RWPE2 (cell line): ENCODE measurements at places on chromosomes 7 and 10.

- no peak for DNase-seq
Observed at GRCh38 chr7:121696954-121697353, 176.0 kb upstream of the PTPRZ1 start.

- DNase-seq = no peak
Observed at GRCh38 chr7:1742555-1743303, 72.7 kb downstream of the ELFN1 start.

GRCh38 chr10:88383276-88383675, 199.8 kb downstream of the RNLS start:
- no peak for DNase-seq

DNA sequence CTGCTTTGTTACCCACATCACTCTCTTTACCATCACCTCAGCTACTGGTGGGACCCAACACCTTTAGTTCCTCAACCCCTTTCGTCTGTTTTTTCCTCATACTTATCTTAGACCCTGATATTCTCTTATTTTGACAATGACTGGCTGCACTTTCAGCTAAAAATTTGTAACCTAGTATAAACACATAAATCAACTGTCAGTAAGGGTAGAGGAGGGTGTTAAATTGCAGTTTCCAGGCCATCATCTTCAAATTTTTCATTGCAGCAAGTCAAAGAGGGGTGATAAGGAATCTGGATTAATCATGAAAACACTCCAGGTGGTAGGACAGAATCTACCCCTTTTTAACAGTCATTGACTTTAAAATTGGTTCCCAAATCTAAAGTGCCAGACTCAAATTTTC, 27.9 kb downstream of the SEMA3D start:
- DNase-seq = no peak

- DNase-seq = no peak
Observed at GRCh38 chr10:125084614-125085257, 75.6 kb downstream of the CTBP2 start.

GRCh38 chr7:87735360-87735759, 107.2 kb downstream of the RUNDC3B start:
- no peak for DNase-seq

DNA sequence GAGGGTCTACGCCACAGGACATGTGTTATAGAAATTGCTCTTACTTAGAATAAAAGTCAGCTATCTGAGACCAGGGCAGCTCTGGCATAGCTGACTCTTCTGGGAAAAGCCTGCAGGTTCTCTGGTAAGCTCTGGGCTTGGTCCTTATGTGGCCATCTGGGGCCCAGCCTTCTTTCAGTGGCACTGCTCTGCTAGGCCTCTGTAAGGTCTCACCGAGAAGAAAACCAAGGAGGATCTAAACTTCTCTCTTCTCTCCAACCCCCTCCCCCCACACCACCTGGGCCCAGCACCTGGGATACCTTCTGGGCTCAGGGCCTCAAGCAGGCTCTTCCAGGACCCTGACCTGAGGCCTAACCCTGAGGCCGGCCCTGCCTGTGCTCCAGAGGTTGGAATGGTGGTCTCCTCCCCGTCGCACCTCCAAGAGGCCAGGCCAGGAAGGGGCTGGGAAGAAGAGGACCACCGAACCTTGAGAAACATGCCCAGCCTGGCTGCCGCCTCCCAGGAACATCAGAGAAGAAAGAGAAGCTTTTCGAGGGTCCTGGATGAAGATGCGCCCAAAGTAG, 323.6 kb downstream of the GFRA1 start:
- no peak for DNase-seq

DNA sequence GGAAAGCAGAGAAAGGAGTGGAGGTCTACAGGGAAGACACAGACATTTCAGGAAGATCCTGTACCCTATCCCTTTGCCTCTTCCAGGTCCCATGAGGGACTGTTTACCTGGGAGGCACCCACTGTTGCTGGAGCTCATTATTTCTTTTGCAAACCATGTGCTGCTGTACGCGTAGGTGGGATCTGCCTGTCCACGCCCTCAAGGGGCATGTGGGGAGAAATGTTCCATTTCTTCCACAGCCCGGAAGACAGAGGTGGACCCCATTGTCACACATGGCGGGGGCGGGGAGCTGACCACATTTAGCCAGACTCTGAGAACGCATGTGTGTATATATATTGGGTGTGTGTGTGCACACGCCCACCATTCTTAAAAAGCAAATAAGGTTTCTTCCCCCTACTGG, 2.0 kb downstream of the PLXNA4 start:
- no peak for DNase-seq

DNA sequence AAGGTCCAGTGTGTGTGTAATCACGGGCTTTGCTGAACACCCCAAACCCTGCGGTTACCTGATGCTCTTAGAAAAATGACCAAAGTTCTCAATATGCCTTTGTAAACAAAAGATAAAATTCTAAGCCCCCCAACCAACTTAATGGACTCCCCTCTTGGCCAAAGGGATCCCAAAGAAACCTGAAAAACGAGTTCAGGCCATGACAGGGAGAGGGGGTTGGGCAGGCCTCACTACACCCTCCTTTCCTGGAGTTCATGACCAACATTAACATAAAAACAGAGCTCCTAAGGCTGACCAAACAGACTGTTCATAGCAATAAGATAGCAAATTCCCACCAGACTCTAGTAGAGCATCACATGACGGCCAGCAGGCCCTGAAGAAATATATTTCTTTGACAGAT, 3.0 kb upstream of the VIPR2 start:
- no peak for DNase-seq

- no peak for DNase-seq
Observed at GRCh38 chr7:782718-783449, 49.4 kb upstream of the SUN1 start.

DNA sequence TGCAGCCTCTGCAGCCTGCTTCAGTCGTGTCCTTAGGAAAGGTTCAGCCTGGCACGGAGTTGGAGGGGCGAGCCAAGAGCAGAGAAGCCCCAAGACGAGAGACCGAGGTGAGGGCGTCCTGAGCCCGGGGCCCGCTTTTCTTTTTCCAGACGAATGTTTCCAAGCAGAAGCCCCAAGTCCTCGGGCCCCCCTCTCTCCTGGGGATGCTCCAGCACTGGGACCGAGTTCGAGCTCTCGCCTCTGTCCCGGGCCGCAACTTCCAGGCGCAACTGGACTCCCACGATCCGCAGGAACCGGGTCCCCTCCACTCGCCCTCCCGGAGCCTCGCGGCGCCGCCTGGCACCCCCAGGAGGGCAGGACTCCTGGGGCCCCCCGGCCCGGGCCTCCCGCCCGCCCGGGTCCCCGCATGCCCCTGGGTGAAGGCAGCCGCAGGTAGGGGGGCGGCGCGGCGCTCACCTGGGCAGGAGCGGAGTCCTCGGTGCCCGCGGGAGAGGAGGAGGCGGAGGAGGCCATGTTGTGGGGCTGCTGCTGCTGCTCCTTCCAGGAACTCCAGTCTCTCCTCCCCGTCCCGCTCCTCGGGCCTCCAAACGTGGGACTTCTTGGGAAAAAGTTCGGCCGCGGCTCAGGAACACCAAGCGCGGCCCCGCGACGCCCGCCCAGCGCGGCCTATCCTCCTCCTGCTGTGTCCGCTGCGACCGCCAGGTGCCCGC, 45.3 kb upstream of the CDK1 start:
- peak; percentile 72 for DNase-seq

DNA sequence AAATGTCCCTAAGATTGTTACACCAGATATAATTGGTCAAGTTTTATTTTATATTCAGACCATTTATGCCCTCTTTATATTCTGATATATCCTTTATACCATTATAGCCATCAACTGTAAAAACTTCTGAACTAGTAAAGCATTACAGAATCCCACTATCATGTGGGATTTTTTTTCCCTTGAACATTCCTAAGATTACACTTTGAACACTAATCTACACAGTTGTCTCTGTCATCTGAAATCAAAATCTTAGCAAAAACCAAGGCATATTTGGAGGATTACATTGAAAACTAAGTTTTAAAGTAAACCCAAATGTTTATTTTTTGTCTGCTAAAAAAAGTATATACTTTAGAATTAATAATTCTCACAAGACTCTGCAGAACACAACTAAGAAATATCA, 116.2 kb upstream of the GPR22 start:
- no peak for DNase-seq

DNA sequence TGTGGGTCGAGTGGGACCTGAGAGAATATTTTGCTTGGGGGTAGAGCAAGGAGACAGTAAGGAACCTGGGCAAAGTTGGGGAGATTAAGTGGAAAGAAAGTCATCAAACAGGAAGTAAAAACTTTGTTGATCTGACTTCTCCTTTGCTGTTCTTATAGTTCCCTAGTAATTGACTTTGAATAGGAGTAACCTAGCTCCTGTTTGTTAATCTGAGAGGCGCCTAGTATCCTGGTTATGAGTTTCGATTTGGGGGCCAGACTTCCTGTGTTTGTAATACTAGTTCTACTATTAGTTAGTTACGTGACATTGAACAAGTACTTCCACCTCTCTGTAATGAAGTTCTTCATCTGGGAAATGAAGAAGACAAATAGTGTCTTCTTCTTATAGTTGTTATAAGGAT, 99.1 kb downstream of the ZNF365 start:
- DNase-seq = no peak

DNA sequence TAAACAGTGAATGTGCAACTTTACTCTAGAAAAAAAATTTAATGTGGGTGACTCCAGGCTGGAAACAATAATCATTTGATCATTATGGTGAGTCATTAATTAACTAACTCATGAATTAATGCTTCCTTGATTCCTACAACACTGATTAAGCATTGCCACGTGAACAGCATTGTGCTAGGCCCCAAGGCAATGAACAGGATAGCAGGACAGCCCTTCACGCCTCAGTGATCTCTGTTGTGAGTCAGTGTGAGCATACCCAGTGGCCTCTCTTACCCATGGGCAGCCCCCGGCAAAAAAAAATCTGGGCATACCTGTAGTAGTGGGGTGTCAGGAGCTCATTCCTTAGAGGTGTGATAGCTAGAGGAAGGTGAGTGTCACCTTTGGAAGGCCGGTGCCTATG, 76.0 kb downstream of the DENND2A start:
- no peak for DNase-seq

DNA sequence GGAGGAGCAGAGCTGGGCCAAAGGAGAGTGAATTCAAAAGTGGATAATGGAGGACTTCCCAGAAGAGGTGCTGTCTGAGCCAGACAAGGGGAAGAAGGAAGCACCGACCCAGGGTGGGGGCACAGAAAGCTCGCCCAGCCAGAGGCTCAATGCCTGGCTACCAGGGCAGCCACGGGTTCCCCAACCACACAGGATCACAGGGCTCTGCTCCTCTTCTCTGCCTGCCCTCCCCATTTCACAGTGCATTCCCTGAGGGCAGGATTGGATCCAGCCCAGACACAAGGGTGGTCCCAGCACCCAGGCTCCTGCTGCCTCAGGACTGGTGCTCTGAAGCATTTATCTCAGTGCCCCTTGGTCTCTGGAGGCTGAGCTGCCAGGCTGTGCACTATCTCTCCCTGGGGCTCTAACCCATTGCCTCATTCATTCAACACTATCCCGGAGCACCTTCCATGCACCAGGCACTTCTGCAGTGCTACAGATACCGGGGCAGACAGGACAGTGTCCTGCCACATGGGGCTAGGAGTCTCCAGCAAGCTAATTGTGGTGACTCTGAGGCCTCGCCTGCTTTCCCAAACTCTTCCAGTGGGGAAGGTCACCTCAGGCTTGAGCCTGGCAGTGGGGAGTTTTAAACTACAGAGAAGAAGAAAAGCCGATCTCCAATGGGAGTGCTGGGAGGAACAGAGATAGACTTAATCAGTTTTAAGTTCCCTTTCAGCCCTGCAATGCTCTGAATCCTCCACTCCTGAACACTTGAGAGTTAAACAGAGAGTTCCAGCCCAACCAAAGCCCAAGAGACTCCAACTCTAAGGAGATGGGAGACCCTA, 201.8 kb upstream of the ZMIZ1 start:
- no peak for DNase-seq

- DNase-seq = no peak
Observed at GRCh38 chr10:46560952-46561351, 4.5 kb upstream of the GPRIN2 start.

- no peak for DNase-seq
Observed at GRCh38 chr10:101303087-101303703, 50.8 kb upstream of the BTRC start.

DNA sequence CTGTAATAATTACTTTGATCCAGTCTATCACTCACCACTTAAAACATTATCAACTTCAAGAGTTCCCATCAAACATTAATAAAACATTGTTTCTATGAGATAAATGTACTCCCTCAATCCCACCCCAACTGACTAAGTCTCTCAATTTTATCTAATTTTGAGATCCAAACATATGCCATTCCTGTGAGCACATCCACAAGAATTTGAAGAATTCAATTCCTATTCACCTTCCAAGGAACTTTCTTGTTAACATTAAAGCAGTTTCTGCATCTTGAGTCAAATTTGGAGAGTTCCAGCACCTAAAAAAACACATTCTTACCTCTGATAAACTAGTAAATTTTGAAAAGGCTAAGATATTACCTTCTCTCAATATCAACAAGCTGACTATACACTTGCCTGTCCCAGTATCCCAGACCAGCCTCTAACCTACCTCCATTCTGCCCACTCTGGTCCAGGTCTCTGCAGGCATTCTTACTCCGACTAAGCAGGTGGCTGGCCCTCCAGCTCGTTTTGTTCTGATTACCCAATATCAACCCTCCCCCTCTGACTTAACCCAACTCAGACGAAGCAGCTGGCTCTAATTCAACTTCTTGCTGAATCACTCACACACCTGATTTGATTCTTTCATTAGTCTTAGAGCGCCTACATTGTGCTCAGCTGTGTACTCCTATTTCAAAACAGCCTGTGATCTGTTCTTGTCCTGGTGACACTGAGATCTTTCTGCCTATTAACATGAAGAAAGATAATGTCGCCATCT, 275.2 kb downstream of the IPMK start:
- no peak for DNase-seq

GRCh38 chr7:130009848-130010688, 41.1 kb downstream of the ZC3HC1 start:
- DNase-seq = peak; percentile 88

GRCh38 chr10:112434988-112435619, 11.6 kb downstream of the ZDHHC6 start:
- DNase-seq = no peak

DNA sequence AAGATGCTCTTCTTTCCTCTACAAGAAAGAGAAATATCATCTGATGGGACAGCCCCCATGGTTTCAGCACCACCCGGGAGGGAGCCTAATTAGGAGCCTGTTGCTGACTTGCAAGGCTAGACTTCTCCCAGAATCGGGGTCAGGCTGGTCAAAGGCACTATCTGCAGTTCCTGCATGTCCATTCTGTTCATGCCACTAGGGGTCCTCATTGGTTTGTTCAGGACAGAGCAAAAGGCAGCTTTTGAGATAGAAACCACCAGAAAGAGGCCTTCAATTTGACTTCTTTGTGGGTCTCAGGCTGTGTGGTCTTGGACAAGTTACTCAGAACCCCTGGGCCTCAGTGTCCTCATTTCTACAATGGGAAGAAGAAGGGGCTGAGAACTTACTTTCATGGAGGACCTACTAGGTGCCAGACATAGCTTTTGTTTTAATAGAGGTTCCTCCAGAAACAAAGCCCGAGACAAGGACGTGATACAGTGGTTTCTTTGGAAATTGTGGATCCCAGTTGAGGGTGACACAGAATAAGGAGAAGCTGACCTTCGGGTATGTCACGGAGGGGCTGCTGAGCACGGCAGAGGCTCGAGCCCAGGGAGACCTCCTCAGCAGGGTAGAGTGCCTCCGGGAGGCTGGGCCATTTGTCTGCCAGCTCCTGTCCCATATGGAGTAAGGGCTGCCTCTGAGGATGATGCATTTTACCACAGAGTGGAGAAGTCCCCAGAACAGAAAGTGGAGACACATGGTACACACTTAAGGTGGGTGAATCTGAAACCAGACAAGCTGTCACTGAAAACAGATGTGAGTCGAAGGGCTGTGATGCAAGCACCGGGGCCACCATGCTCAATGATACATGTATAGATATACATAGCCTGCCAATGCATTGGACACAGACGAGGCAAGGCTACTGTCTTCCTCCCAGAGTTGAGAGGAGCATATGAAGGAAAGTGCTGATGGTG, 33.1 kb upstream of the NEUROD6 start:
- no peak for DNase-seq
